Stimulated activated CD8-positive, alpha-beta memory T cell treated with anti-CD3 and anti-CD28 coated beads, Interleukin-2, amount 100 ng/mL, for 1 hour (primary cell): ENCODE measurements at places on chromosomes 2 and 18.

- no peak for DNase-seq
These were observed 590.8 kb upstream of the CDH2 start for GRCh38 chr18:28767727-28768211.

- DNase-seq, result no peak
These were observed 41.1 kb downstream of the MARCO start for GRCh38 chr2:118983133-118983532.

DNA sequence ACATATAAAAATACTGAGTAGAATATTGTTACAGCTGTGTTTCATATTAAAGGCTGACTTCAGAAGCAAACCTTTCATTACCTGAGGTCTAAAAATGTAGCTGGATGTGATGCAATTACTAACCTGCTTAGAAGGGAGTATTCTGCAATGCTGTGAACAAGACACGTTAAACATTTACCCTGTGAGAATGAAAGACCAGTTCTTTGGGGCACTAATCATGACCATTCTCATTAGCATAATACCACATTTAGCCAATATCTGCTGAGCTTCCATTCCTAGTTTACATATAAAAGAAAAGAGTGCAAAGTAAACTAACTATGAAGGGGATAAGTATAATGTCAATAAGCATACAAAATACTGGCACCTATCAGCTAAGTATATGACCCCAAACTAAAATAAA, 784.0 kb upstream of the KLHL29 start:
- no peak for DNase-seq

DNA sequence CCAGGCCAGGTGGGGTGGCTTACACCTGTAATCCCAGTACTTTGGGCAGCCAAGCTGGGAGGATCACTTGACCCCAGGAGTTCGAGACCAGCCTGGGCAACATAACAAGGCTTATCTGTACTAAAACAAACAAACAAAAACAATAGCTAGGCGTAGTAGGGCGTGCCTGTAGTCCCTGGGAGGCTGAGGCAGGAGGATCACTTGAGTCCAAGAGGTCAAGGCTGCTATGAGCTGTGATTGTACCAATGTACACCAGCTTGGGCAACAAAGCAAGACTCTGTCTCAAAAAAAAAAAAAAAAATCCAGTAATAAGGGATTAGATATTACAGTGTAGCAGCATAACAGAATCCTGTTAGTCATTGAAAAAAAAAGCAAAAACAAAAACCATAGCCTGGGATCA, 223.2 kb upstream of the FOSL2 start:
- DNase-seq, result no peak

DNA sequence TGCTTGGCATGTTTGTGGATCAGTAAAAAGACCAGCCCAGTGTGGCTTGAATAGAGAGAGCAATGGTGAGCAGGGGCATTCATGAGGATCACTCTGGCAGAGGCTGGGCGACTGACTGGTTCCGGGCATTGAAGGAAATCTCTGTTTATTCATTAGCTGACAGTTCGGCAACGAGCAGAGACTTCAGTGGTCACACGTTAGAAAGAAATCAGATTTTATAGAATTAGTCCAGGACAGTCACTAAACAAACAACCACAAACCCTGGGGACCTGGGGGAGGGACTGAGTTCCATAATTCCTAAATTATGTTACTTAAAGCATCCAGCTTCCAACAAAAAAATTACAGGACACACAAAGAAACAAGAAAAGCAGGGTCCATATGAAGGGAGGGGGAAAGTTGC, 72.5 kb downstream of the NOL10 start:
- no peak for DNase-seq

DNA sequence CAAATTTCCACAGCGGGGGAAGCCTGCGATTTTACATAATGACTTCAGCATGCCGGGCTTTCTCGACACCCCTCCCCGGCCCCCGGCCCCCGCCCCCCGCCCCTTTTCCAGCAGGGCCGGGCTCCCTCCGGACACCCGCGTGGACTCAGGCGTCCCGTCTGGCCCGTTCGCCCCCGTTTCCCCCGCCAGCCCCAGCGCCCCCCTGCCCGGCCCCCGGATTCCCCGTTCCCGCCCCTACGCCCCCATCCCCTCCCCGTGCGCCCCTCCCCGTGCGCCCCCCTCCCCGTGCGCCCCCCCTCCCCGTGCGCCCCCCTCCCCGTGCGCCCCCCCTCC, 456 bp upstream of the NFATC1 start:
- no peak for DNase-seq

DNA sequence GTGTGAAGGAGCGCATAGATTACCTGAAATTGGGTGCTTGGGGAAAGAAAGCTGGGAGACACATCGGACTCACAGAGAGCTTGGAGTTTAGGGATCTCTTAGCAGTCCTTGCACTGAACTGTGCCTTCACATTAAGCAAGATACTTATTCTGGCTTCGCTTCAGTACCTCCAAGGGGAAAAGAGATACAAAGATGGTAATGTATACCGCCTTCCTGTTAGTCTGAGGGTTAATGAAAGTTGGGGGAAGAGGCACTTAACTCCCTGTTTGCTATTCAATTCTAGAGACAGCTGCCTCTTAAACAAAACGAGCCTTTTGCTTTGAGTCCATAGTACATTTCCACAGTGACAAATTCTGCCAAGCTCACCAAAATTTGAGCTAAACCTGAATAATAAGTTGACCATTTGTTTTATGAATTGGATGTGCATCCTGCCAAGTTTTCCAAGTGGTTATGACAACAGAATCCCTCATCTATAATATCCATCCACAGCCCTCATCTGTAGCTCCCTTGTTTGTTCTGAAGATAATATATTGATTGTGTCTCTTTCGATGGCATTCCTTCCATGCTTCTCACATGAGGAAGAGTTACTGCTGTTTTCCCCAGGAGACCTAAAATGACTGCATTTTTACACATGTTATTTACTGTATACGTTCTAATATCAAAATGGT, 287.1 kb upstream of the ATP5MC3 start:
- no peak for DNase-seq

DNA sequence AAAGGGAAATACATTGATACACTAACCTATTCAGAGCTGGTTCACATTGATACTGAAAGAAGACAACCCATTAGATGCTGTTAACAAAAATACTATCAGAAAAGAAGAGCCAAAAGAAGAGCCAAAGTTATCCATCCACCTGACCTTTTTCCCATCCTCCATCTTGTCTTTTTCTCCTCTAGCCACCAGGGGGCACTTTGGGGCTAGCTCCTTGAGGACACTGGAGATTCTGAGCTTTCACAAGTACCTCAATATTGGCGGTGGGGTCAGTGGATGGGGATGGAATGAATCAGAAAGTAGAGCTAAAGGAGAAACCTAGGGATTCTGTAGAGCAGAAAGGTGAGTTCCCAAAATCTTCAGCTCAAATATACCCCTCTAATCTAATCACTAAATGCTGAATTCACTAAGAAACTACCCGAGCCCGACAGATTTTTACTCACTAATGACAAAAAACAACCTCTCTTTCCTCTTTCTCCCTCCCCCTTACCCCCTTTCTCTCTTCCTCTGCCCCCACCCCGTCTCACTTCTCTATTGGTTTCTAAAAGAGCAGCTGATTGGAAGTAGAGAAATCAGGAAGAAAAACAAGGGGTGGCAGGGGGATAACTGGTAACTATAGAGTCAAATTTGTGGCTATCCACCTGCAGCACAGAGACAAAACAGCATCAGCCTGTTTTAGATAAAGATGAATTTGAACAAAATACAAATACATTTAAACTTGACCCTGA, 203.3 kb downstream of the TCF4 start:
- no peak for DNase-seq

GRCh38 chr18:74128159-74128558, 19.5 kb downstream of the FBXO15 start:
- DNase-seq, result no peak

GRCh38 chr2:46643951-46644350, 164.6 kb downstream of the TMEM247 start:
- no peak for DNase-seq

DNA sequence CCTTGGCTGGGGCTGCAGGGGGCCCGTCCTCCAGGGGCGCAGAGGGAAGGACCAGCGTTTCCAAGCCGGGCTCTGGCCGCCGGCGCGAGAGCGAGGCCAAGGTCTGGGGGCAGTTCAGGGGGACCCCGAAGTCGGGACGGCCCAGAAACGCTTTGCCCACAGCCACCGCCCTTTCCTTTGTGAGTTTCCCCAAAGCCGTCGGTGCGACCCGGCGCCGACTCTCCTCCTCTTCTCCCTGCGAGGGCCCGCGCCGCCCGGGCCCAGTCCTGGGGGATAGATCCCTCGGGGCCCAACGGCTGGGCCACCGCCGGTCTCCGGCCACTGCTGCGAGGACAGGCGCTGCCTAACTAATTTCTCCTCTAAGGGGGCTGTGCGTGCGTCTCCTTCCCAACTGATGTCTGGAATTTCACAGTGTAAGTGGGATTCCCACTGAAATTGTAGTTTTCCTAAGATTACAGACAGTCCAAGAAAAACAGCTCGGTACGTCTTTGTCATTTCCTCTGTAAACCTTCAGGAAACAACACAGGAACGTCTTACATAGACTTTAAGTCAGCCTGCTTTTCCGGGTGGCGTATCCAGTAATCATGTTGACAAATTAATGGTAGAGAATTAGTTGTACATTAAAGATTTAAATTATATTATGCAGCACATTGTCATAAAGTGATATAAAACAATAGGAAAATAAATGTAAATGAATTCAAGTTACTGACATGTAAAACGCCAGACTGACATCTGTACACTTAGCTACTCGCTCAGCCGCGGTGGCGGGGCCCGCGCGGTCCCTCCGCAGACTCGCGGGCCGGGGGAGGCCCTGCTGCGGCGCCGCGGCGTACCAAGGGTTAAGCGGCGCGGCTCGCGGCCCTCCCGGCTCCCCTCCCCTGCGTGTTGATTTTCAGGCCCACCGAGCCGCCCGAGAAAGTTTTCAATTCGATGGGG, 139.4 kb upstream of the SIX3 start:
- no peak for DNase-seq

DNA sequence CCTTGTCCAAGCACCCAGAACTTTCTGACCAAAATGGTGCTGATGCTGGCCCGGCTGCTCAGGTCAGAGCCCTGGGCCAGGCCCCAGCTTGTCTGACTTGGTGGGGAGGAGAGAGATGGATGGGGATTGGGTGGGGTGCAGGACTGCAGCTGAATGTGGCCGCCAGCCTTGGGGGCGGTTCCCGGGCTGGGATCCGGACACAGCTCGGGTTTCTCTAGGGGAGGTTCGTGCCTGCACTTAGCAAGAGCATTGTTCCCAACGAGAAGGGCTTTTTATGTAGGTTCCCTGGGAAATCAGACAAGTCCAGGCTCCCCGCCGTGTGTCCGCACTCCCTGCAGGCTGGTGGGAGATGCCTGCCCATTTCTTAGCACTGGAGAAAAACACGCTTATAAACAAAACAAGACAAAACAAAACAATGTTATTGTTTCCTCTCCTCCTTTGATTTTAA, 50.5 kb upstream of the HS6ST1 start:
- no peak for DNase-seq

GRCh38 chr18:22330508-22330907, 87.2 kb downstream of the CTAGE1 start:
- no peak for DNase-seq

GRCh38 chr2:74501335-74502071, 2.1 kb upstream of the LBX2 start:
- no peak for DNase-seq

DNA sequence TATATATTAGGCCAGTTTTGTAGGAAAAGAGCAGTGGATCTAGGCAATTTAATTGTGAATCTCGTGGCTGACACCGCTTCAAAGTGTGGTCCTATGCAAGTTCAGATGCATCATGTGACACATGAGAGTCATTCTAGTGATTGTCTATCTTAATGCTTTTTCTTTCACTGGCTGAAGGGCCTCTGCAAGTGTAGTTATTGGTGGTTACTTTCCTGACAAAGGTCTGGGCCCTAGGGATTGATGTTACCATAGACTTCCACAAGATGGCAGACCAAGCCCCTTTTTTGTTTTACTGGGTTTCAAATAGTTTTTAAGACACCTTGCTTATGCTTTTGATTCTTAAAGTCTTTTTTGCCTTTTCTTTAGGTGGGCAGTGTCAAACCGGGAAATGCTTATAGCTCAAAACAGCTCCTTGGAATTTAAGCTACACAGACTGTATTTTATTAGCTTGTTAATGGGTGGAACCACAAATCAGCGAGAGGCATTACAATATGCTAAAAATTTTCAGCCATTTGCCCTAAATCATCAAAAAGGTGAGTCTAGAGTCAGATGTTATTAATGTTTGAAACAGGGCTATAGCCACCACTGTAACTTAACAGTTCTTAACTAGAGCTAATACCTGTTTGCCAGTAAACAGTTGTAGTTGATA, 25.9 kb downstream of the CD8A start:
- DNase-seq, result no peak

DNA sequence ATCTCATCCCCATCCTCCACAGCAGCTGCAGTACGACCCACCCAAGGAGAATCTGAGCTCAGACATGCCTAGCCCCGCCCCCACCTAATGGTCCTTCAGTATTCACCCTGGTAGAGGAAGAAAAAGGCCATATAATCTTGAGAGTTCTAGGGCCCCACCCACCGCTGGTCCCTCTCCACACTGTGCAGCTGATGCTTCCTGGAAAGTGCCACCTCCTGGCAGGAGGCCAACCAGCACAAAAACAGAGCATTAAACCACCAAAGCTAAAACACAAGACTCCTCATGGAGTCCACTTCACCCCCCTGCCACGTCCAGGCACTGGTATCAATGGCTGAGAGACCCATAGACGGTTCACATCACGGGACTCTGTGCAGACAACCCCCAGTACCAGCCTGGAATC, 40.7 kb downstream of the MC4R start:
- no peak for DNase-seq

- no peak for DNase-seq
These were observed 7.0 kb upstream of the SATB2 start for GRCh38 chr2:199464606-199465352.

DNA sequence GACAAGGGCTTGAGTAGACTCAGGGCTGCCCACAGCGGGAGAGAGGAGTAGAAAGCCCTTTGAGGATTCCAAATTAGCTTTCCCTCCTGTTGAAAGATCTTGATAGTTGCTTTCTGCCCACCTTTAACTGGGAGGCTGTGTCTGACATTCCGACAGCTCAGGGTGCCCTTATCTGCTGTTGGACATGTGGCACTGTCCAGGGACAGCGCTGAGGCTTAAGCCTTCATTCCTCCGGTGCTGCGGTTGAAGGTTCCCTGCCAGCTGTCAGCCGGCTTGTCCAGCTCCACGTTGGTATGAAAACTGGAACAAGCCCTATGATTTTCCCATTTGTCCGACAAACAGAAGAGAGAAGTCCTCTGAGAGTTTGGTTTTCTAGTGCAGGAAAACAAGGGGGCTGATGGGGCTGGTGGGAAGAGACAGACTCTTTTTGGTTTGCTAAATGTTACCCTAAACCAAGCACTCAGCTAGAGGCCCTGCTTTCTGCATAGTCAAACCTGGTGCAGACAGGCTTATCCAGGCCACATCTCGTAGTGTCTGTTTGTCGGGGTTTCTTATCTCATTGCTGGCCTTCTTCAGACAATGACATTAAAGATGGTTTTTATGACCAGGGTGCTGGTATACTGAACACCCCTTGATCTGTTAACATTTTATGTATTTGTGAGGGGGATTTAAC, 24.5 kb downstream of the GREB1 start:
- DNase-seq, result no peak
